Activated CD8-positive, alpha-beta memory T cell treated with anti-CD3 and anti-CD28 coated beads for 48 hours (primary cell): ENCODE measurements at places on chromosomes 13 and 19.

- no peak for DNase-seq
These were observed 12.3 kb downstream of the LRP3 start for GRCh38 chr19:33206261-33207039.

GRCh38 chr13:114249077-114249476 is 14.4 kb downstream of the CDC16 start:
- no peak for DNase-seq

DNA sequence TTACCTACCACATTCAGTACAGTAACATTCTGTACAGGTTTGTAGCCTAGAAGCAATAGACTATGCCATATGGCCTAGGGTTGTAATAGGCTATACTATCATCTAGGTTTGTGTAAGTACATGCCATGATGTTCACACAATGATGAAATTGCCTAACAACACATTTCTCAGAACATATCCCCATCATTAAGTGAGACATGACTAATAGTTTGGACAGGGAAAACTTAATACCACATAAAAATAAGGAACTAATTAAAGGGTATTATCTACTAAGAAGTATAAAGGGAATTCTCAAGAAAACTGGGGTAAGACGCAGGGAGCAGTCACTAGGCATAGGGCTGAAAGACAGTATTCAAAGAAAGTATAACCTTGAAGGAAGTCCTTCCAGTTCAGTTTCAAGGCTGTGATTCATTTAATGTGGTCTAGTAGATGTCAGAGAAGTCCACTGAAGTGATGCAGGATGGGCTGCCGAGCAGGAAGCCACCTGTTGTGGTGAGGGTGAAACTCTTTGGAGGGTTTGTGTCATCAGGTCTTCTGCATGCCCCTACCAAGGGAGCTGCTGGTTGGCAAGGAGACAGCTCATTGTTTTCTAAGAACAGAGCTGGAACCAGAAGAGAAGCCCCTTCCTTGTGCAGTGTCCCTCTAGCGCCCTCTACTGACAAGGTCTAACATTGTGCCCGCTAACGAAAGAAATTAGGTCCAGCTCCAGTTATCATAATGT is 122.9 kb downstream of the OLFM4 start:
- no peak for DNase-seq

- no peak for DNase-seq
These were observed 5.8 kb upstream of the ONECUT3 start for GRCh38 chr19:1747285-1748114.

DNA sequence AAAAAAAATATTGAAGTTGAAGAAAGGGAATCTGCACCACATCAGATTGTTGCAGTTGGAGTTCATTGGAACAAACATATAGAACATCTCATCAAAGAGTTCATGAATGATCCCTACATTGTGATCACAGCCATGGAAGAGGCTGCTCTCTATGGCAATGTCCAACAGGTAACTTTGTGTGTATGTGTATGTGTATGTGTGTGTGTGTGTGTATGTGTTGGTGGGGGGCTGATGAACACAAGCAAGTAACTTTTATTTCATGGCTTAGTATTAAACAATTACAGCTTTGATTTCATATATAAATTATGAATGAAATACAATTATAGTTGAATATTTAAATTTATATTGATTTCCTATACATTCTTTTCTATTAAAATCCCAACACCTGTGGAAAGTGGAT is 69.4 kb downstream of the SLC7A9 start:
- no peak for DNase-seq

DNA sequence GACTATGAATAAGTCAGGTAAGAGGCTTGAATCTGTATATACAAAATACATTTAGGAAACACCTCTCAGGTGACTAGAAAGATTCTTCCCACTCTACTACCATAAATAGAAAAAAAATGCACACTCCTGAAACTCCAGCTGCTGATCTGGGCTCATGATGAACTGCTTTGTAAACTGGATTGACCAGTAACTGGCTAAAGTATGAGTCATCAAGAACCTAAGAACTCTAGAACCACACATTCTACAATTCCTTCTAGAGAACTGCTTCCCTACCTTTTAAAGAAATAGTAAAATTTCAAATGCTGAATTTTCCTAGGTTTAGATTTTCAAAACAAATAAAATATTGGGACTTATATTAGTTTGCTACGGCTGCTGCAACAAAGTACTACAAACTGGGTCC is 55.2 kb downstream of the ELF1 start:
- DNase-seq = no peak

DNA sequence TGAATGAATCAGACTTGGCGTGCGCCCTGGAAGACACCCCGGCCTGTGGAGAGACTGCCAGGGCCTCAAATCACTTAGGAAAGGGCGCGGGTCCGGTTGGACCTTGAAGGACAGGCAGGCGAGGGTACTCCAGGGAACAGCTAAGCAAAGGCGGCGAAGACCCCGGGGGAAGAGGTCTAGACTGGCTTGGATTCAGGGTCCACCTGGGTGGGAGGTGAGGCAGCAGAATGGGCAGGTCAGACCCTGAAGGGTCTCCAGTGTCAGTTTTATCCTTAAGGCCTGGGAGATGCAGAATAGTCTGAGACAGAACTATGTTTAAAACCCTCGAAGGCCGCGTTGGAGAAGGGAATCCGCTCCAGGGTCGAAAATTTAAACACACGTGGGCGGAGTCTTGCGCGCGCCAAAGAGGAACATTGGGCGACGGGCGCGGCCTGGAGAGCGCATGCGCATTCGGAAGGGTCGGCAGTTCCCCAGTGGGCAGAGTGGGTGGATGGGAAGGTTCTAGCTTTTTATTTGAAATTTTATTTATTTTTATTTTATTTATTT is 567 bp upstream of the SMG9 start:
- DNase-seq = peak; percentile 50

GRCh38 chr19:32874605-32875004 is 5.0 kb upstream of the SLC7A9 start:
- no peak for DNase-seq

GRCh38 chr19:37304190-37304883 is 66.6 kb upstream of the ZNF527 start:
- no peak for DNase-seq

DNA sequence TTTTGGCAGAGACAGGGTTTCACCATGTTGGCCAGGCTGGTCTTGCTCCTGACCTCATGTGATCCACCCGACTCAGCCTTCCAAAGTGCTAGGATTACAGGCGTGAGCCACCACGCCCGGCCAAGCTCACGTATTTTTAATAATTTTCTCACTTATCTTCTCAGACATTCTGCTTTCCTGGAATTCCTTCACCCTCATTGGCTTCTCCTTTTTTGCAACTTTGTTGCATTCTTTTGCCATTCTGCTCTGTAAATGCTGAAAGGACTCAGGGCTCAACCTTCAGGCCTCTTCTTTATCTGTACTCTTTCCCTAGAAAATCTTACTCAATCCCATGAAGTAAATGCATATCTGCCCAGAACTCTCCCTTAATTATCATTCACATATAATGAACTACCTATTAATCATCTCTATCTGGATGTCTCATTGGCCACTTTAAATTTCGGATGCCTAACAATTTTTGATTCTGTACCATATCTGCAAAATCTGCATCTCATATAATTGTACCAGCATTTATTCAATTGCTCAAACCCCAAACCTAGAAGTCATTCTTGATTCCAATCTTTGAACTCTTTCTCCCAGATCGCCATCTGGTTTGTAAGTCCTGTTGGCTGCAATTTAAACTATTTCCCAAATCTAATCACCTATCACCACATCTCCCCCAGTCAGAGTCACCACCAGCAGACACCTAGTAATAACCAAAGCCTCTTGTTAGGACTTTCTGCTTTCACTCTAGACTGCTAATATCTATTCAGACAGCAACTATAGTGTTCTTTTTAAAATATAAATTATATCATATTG is 18.2 kb upstream of the OXGR1 start:
- no peak for DNase-seq

GRCh38 chr19:39355253-39355652 is 13.0 kb downstream of the SAMD4B start:
- no peak for DNase-seq

DNA sequence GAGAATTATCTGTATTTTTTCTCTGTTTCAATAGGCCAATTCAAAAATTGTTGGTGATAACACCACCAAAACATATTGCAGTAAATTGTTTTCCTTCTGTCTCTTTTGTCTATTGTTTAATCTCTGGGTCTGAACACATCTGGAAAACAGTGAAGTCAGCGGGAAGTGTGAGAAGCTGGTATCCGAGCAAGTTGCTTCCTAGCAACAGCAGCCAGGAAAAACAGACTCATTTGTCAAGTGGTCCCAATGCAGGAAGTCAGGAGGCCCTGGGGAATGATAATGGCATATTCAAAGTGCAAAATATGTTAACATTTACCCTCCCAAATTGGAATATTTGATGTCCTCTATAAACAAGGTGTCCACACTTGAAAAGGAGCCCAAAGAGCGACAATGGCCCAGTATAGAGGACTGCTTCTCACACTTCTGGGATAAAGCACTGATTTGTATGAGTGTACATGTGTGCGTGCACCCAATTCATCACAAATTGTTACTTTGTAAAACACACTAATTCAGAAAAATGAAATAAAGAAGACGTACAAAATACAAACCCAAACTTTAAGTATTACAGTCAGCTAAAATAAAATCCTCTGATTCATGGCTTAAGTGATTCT is 515.0 kb downstream of the TBC1D4 start:
- no peak for DNase-seq

GRCh38 chr19:52659013-52659412 is 20.9 kb upstream of the ZNF83 start:
- DNase-seq = no peak

GRCh38 chr13:50908371-50908770 is 1.2 kb upstream of the RNASEH2B start:
- DNase-seq = no peak

GRCh38 chr13:110528911-110529310 is 32.6 kb downstream of the RAB20 start:
- no peak for DNase-seq

DNA sequence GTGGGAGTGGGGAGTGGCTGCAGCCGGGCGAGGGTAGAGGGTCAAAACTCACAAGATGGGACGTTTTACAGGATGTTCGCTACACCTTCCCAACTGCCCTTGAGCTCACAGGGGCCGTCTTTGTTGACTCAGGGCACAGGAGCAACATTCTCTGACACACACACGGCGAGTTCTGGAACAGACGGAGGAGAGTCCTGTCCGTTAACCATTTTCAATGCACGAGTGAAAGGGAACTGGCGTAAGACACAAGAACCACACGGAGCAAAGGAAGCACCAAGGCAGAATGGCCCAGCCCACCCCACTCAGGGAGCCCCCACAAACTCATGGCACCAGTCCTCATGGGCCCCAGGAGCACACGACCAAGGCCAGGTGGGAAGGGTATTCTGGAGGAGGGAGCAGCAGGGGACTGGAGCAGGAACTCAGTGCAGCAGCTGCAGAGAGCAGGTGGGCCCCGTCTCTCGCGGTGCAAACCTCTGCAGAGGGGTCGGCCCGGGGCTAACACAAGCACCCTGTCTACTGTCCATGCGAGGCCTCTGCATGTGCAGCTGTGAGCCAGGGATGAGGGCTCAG is 37.9 kb upstream of the ISYNA1 start:
- DNase-seq = no peak

DNA sequence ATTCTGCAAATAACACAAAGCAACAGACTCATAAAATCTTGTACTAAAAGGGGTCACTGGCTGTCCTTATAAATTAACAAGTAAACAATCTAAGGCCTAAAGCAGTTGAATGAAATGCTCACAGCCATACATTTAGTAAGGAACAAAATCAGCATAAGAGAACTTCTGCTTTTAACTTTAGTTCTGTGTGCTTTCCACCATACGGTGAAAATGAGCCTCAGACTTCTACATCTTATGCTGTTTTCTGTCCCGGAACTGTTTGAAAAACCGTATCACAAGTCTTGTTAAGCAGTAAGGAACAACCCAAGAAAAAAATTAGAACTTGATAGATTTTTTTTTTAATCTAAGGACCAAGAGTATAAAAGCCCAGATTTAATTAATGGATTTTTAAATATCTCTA is 549.1 kb upstream of the MIR17HG start:
- DNase-seq = no peak

GRCh38 chr13:26518451-26518959 is 39.0 kb upstream of the WASF3 start:
- no peak for DNase-seq

- no peak for DNase-seq
These were observed 3.2 kb downstream of the ERF start for GRCh38 chr19:42251572-42252358.

GRCh38 chr13:110388108-110388943 is 81.2 kb downstream of the COL4A2 start:
- no peak for DNase-seq

GRCh38 chr19:23528376-23528775 is 133.1 kb upstream of the ZNF91 start:
- no peak for DNase-seq

DNA sequence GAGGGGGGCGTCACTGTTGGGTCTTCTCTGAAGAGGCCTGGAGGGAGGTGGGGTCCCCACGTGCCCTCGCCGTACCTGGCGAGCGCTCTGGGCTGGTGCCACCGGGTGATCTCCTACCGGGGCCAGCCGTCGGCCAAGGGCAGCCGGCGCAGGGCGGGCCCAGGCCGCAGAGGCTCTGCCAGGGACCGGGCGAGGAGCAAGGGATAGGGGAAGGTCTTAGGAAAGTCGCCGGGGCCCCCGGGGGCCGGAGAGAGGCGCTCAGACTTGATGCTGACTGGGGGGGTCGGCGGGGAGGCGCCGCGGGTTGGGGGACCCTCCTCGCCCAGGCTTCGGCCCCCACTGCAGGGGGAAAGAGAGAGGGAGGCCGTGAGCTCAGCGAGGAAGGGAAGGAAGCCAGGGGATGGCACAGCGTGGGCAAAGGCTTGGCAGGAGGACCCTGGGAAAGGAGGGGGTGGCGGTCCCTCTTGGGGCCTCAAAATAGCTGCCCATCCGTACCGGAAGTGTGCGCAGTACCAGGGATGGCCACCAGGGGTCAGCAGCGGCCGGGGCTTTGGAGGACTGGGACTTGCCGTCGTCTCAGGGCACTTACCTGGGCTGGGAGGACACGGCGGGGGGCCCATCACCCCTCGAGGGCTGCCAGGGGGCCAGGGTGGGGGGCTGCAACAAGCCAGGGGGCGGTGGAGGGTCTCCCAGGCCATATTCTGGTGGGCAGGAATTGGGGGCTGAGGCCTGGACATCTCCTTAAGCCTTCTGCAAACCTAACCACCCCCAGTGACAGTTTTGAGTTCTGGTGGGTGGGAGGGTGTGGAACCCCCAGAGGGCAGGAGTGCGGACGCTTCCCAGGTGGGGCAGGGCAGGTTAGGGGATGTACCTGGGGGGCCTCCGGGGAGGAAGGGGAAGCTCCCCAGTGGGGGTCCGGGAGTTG is 7.7 kb upstream of the TMEM161A start:
- DNase-seq = peak; percentile 99

- DNase-seq = no peak
These were observed 12.0 kb downstream of the KMT2B start for GRCh38 chr19:35729763-35730162.

DNA sequence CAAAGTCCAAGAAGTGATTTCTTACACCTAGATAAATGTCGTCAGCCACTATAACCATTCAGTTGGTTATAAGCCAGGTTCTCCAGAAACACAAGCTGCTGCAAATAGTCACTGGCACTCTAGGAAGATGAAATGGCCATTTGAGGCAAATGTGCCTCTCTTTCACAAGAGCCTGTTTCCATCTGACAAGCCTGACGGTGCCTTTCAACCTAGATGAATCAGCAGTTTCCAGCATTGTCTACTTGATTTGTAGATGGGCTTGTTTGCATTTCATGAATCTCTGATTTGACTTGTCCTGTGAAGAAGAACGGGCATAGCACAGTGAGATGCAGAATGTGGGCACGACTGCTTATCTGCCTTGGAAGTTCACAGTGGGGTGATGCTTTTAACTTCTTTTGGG is 327.2 kb downstream of the LMO7 start:
- no peak for DNase-seq

- DNase-seq = no peak
These were observed 19.1 kb upstream of the SCEL start for GRCh38 chr13:77516342-77516789.
